ENCODE measurements at places on chromosomes 7 and 10.

GRCh38 chr7:132528695-132529094 is 47.6 kb downstream of the PLXNA4 start:
- DNase-seq = no peak

DNA sequence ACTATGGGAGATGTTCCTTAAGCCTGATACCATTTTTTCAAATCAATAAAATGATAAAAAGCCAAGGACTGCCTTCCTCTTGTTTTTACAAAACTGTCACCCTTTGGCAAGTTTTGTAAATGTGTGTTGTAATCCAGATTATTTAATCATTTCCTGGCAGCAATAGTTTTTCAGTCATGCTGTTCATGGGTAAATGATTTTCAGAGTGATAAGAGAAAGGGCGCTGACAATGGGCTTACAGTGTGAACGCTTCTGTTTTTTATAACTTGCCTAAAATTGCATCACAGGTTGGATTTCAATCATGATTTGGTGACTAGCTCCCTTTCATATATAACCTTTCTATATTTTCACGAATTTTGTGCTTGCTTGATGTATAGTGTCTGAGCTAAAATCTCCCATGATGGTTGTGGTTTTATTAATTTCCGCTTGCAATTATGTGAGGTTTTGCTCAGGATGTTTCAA is 19.0 kb upstream of the DMBT1 start:
- no peak for DNase-seq

DNA sequence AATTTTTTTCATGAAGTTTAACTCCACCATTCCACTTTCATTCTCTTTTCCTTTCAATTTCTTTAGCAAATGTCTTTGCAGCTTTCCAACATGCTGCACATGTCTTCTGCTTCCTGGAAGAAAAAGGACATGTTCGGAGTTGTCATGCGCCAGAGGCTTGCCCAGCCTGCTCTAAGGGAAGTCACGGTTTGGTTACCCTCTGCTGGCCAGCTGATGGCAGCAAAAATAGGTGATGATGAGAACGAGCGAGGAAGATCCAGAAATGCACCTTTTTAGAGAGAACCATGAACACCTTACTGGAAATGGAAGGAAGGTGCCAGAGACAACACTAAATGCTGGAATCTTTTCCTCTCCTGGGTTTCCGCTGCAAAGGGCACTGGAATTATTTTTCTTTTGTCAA is 4.9 kb upstream of the ZSCAN21 start:
- no peak for DNase-seq

GRCh38 chr10:45419676-45420025 is 45.6 kb downstream of the ALOX5 start:
- no peak for DNase-seq

GRCh38 chr10:118969014-118969413 is 60.5 kb upstream of the NANOS1 start:
- no peak for DNase-seq

GRCh38 chr10:69856601-69857166 is 55.0 kb downstream of the COL13A1 start:
- no peak for DNase-seq
